ENCODE measurements at places on chromosomes 12 and 14.
A peak's percentile ranks its signal among the peaks of the same experiment; 100 is the strongest.

DNA sequence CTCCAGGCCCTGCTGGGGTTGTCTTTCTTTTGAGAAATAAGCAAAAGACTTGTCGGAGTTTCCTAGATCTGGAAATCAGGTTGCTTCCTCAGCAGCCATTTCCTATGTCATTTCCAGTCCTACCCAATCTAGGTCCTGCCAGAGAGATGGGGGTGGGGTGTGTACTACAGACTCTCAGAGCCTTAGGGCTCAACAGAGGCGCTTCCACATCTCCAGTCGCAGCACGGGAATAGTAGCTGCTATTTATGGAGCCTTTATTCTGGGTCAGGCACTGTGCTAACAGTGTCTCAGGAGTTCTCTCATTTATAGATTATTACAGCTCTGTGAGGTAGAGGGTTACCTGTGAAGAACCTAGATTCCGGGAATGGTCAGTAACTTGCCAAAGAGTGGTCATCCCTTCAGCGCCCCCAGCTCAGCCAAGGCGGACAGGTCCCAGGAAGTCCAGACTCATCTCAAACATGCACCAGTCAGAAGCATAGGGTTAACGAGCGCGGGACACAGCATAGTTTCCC is 21.9 kb downstream of the DHRS2 start:
- no peak for DNase-seq

- no peak for DNase-seq
Observed at GRCh38 chr12:109912855-109913321, 12.8 kb downstream of the TCHP start.

GRCh38 chr14:92589213-92589852 is 75.8 kb downstream of the RIN3 start:
- no peak for DNase-seq

DNA sequence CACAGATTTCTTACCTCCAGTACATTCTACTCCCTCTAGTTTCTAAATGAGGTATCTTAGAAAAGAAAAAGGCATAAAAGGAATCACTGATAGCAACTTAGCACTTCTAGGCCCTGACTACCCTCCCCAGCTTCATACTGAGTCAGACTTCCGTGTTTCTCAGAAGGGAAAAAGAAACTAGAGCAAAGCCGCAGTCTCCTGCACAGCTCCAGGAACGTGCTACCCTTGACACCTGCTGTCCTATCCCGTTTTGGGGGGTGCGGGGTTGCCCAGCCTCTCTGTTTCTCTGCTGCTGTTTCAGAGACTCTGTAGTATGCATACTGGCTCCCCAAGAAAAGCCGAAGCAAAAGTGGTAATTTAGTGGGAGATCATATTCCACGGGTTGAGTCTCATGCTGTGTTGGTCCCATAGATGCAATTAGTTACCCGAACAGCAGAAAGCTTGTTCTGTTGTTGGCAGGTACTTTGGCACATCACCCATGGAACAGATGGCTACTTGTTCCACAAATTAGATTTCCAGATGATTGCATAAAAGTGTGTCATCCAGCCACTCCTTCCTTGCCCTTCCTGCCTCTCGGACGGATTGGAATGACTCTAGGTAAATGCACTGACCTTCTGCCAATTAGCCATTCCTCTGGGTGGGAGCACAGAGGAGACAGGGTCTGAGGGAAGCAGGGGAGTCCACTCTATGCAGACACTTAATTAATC is 438.1 kb downstream of the FUT8 start:
- no peak for DNase-seq

DNA sequence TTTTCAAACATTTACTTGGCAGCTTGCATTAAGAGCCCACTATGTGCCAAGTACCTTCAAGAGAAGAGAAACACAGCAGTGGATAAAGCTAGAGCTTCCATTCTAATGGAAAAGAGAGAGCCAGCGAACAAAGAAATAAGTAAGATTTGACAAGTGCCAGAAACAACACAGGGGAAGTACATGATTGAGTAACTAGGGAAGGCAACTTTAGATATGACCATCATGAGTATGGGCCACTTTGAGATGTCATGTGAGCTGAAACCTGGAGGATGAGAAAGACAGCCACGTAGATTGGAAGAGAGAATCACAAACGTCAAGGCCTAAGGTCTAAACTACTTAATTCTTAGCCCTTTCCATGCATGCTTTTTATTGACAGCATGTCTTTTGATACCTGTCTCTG is 121.4 kb downstream of the ITPR2 start:
- DNase-seq = no peak

- DNase-seq = no peak
Observed at GRCh38 chr14:63895510-63895909, 42.7 kb downstream of the SYNE2 start.

- no peak for DNase-seq
Observed at GRCh38 chr12:127600211-127600610, 666.8 kb upstream of the TMEM132C start.

DNA sequence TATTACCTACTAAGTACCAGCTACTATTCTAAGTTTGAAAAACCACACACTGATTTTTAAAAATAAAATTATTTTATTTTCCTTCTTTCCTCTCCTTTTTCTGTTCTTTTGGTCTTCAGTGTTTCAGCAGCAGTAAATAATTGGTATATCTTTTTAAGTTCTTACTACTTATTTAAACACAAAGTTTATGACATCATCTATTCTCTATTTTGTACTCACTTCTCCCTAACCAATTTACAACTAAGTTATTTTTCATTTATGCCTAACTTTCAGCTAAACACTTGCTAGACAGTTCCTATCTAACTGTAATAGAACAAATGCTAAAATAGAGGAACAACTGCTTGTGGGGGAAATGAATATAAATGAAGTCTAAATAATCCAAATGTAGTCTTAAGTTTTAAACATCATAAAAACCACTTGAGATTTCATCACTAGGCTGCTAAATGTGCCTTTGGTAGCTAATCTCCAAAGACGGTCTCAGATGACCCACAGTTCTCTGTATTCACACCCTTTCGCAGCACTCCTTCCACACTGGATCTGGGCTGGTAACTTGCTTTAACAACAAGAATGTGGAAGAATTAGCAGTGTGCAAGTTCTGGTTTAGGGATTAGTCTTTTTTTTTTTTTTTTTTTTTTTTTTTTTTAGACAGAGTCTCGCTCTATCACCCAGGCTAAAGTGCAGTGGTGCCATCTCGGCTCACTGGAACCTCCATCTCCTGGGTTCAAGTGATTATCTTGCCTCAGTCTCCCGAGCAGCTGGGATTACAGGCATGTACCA is 41.0 kb downstream of the TFCP2 start:
- DNase-seq = no peak

DNA sequence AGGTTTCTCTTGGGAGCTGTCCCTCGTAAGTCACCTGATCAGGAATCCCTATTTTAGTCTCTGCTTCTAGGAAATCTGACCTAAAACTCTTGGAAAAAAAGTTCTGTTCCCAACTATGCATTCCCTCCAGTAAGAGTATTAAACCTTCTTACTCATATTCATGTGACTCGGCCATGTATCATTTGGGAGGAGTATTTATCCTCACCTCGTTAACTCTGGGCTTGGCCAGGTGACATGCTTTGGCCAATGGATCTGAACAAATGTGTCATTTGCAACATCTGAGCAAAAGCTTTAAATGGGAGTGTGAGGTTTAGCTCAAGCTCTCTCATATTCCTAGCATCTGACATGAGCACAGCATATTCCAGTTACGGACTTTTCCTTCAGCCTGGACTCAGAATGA is 226.8 kb downstream of the NUAK1 start:
- peak; percentile 17 for DNase-seq

- peak; percentile 18 for DNase-seq
Observed at GRCh38 chr12:122031342-122032216, 9.9 kb downstream of the BCL7A start.

Data from kidney glomerular epithelial cell (primary cell).